ENCODE measurements at places on chromosomes 12 and 14.

DNA sequence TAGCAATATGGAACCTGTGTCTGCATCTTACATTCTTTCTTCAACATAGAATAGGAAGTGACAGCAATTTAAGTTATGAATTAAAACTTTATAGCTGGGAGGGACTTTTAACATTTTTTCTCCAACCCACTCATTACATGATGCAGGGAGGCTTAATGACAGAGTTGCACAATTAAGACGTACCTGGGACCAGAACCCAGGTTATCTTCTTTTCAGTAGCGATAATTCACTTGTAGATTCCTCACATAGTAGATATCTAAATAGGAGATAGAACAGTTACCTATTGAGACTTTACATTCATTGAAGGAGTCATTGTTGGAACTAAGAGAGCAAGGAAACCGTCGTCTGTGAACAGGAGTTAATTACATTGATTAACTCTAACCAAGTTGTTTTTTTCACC, 5.1 kb downstream of the SRGAP1 start:
- no peak for DNase-seq

GRCh38 chr14:98994561-98994960, 277.4 kb downstream of the BCL11B start:
- DNase-seq: no peak

GRCh38 chr12:116592731-116593130, 33.5 kb downstream of the MAP1LC3B2 start:
- DNase-seq: no peak

GRCh38 chr12:126685636-126686035, 1581.3 kb upstream of the TMEM132C start:
- DNase-seq: no peak

All from anterior cingulate cortex (tissue), 58 donors.